ENCODE measurements at places on chromosomes 1 and 21.

GRCh38 chr1:154190550-154190949 is 1.4 kb downstream of the TPM3 start:
- DNase-seq = peak; percentile 42

- DNase-seq = no peak
These were observed 74.3 kb downstream of the DHRS3 start for GRCh38 chr1:12543740-12544154.

GRCh38 chr1:72891976-72892375 is 609.6 kb upstream of the NEGR1 start:
- no peak for DNase-seq

GRCh38 chr1:95321531-95321930 is 87.5 kb downstream of the RWDD3 start:
- no peak for DNase-seq

DNA sequence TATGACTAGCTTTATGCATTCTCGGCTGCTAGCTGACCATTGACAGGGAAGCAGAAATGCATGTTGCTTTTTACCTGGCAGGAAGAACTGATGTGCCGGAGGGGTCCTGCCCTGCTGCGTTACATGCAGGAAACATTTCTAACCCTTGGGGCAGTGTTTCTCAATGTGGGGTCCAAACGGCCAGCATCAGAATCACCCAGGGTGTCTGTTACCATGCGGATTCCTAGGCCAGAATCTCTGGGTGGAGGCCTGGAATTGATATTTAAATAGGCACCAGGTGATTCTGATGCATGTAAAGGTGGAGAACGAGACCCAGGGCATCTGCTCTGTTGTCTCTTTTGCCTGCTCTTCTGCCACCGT is 182.7 kb downstream of the PCP4 start:
- no peak for DNase-seq

Data from HTR-8/SVneo (cell line).